ENCODE measurements at places on chromosomes 2 and 18.
A peak's percentile ranks its signal among the peaks of the same experiment; 100 is the strongest.

- no peak for DNase-seq
Measured at GRCh38 chr18:8241731-8242130, 367.5 kb upstream of the RAB12 start.

GRCh38 chr2:235781775-235782174 is 287.9 kb downstream of the AGAP1 start:
- no peak for DNase-seq

GRCh38 chr2:207156451-207157161 is 9.1 kb downstream of the KLF7 start:
- DNase-seq, result no peak

- DNase-seq, result no peak
Measured at GRCh38 chr2:43377327-43377726, 150.9 kb upstream of the ZFP36L2 start.

DNA sequence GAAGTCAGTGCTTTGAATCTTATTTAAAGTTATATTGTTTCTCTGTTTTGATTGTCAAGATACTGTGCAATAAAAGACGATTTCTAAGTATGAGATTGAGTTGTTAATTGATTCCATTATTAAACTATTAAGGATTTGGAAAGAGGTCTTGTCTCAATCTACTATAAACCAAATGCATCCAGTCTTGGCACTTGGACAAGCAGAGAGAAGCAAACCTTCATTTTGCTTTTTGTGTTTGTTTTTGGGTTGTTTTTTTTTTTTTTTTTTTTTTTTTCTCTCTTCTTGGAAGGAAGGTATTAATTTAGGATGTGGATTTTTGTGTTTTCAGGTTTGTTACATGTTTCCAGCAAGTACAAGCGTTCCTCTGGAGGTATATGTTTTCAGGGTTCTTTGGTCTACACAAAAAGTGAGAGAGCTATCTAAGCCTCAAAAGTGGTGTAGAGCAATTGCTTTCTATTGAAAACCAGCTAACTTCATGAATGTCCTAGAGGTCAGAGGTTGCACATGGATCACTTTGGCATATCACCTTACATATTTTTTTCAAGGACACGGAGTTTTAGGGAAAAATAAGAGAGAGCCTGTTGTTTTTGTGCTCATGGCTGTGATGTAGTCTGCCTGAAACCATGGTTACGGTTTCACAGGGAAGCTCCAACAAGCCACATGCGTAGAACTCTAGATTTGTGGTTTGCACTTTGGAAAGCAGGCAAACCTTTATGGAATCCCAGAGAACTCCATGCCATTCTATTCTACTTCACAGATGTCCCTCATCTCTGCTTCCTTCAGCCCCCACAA is 1.8 kb downstream of the PRKCE start:
- no peak for DNase-seq

DNA sequence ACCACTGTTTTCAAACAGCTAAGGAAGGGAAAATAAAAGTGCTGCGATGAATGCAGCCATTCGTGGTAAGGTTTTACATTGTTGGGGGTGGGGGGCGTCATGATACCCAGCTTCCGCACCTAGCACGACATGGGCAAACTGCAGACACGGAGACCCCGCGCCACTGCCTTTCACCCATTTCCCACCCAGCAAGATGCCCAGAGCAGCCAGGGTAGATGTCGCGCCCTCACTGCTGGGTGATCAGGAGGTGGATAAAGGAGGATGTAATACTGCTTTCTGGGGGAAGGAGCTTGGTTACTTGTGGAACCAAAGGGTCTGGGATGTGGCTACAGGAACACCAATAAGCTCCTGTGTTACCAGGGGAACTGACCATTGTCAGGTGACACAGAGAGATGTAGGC is 138.4 kb downstream of the ZNF516 start:
- DNase-seq, result no peak

- DNase-seq, result no peak
Measured at GRCh38 chr2:176283291-176284068, 14.2 kb downstream of the MTX2 start.

DNA sequence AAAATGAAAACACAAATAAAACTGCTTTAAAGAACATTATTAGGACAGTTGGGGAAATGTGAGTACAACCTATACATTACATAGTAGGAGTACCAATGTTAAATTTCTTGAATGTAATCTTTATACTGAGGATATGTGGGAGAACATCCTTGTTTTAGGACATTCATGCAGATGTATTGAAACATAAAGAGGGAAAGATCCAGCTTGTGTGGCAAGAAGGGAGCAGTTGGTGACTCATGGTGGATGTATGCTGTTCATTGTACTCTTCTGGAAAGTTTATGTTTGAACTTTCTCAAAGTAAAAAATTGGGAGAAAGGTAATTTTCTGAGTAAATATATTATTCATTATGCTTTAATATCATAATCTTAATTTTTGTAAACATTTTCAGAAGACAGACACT is 132.1 kb upstream of the DLGAP1 start:
- no peak for DNase-seq

DNA sequence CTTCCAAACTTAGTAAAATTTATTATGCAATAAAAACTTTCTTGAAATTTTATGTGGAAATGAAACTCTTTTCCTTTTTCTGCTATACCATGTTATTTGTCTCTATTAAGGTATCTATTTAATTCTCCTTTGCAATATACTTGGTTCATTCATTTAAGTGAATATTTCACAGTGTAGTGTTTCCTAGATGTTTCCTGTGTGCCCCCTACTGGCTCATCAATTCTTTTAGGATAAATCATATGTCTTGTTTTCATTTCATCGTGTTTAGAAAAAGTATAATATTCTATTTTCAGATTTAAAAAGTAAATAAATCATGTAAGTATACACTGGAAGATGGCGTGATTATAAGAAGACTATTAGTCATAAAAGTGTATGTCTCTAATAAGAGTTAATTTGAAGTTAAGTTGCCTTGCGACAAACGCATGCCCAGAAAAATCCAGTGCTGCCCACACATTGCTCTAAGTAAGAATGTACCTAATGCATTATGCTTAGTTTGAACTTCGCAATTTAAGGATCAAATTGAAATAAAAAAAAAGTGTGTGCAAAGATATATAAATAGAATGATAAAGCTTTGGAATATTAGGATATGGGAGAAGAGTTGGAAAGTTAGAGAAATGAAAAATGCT is 525.4 kb downstream of the KCNJ3 start:
- DNase-seq, result no peak

- DNase-seq, result peak; percentile 50
Measured at GRCh38 chr2:205766779-205767359, 84.6 kb downstream of the NRP2 start.

GRCh38 chr18:54843314-54843713 is 15.0 kb downstream of the RAB27B start:
- no peak for DNase-seq

- no peak for DNase-seq
Measured at GRCh38 chr18:75805265-75805664, 377.8 kb upstream of the SMIM21 start.

GRCh38 chr18:54883816-54884604 is 55.7 kb downstream of the RAB27B start:
- DNase-seq, result no peak

DNA sequence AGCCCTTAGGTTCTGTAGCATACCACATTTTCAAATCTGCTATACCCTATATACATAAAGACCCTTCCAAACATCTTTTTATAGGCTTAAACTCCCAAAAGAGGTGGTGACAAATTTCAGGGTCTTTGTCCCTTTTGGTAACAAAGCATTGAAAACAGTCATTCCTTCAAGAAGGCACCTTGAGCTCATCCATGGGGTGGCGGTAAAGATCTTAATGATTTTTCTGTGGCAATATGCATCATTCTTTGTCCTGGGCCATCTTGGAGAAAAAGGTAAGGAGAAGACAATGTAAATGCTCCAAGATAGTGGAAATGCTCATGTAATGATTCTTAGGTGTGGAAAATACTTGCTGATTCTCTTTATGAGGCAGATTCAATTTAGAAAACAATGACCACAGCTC is 890.5 kb downstream of the CNTNAP5 start:
- no peak for DNase-seq

GRCh38 chr2:239821694-239822075 is 203.5 kb downstream of the NDUFA10 start:
- no peak for DNase-seq

DNA sequence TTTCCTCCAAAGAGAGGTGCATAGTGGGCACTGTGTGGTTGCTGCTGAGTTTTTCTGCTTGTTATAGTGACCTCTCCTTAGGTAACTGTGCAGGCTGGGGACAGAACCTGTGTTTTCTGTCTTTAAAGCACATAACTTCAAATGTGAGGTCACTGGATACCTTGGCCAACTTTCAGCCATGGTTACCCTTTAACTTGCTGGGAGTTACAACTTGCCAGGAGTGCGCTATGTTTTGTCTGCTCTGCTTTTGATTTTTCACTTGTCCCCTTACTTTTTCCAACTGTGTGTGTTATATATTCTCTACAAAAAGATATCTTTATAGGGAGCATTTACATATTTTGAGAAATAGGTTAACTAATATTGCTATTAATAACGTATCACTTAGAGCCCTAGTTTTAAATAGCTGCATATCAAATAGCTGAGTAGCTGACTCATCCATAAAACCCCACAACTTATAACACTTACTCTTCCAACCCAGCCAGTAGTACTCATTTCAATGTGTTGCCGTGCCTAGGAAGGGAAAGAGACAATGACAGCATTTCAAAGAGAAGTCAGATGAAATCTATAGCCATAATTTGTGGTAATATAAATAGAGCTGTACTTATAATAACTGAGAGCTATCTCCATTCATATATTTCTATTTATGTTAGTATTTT is 51.6 kb downstream of the DPP4 start:
- DNase-seq, result no peak

GRCh38 chr2:16128746-16129610 is 188.6 kb downstream of the MYCN start:
- DNase-seq, result no peak

- DNase-seq, result no peak
Measured at GRCh38 chr18:51668607-51669006, 471.1 kb upstream of the MEX3C start.

DNA sequence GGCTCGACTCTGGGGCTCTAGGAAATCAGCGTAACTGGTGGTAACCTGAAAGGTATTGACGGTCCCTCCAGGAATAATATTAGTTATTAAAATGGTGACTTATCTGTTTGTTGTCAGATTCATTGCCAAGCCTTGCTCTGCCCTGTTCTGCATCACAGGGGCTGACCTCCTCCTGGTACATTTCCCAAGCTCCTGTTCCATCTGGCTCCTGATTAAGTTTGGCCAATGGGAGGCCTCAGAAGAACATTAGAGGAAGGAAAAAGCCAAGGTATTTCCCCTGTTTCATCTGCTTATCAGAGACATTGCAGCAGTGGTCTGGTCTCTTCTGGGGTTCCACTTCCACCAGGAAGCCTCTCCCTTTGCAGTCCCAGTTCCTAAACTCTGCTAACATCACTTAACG is 527.0 kb downstream of the TNS1 start:
- DNase-seq, result no peak

DNA sequence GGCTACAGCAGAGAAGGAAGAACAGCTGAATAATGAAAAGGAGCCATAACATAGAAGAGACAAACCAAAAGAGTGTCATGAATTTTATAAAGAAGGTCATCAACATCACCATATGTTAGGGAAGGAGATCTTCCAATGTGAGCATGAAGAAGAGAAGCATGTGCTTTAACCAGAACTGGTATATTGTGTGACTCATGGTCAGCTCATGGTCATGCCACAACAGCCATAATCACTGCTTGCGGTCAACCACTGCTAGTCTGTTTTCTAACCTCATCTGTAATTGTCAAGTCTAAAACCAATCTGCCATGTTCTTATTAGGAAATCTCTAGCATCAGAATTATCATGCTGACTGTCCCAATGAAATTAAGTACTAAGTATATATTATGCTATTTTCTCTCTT is 204.1 kb upstream of the VRK2 start:
- no peak for DNase-seq

GRCh38 chr2:37600735-37601134 is 70.7 kb downstream of the CDC42EP3 start:
- no peak for DNase-seq

- DNase-seq, result no peak
Measured at GRCh38 chr2:181394741-181395437, 62.3 kb upstream of the ITGA4 start.

DNA sequence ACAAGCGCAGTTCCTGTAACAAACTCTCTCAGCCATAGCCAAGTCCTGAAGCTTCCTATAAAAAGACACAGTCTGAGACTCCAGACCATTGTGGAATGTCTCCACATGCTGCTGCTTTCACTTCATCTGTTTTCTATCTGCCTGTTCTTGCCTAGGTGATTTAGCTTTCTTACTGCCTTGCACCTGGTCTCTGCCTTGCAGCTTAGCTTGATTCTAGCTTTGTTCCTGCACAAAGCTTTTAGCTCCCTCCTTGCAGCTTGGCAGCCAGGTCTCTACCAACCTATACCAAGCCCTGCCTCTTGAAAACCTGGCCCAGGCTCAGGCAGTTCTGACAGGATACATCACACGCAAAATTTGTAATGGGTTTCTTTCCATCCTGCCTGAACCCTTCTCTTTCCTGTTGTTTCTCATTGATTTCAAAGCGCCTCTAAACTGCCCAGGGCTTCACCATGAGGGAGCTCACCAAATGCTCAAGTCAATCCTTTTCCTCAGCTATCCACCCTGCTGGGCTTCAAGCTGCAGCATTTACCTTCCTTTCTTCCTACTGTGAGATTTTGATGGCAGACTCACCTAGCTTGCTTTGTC is 941.3 kb upstream of the NXPH2 start:
- no peak for DNase-seq

GRCh38 chr18:57466307-57466706 is 31.1 kb downstream of the ONECUT2 start:
- DNase-seq, result no peak

DNA sequence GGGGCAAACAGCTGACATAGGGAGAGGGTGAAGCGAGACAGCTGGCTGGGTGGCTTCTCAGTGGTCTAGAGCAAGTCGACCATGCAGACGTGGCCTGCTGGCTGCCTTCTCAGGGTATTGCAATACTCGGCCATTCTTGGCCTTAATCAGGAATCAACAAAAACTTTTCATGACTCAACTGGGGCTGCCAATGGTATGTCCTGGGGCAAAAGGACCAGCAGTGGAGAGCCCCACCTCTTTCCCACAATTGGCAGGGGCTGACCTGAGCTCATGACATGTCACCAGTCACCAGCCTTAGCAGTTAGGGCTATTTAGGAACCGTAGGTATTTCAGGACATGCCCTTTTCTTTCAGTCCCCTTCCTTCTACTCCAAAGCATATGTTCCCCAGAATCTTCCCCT is 19.1 kb downstream of the PLA2R1 start:
- DNase-seq, result no peak
